ENCODE measurements at places on chromosomes 5 and 9.

DNA sequence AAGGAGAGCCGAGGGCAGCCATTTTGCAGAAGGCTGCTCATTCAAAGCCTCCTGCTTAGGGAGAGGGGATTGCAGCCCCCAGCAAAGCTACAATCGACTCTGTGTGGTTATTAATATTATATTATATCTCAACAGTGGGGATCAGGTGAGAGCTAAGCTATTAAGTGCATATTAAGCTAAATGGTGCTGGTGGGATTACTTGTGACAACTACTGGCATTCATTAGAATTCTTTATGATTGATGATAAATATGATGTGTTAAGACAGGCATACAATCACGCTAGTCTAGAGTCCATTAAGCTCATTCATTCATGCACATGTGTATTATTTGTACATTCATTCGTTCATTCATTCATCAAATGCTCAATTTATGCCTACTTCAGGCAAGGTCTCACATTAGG is 23.0 kb downstream of the COL15A1 start:
- no peak for DNase-seq

DNA sequence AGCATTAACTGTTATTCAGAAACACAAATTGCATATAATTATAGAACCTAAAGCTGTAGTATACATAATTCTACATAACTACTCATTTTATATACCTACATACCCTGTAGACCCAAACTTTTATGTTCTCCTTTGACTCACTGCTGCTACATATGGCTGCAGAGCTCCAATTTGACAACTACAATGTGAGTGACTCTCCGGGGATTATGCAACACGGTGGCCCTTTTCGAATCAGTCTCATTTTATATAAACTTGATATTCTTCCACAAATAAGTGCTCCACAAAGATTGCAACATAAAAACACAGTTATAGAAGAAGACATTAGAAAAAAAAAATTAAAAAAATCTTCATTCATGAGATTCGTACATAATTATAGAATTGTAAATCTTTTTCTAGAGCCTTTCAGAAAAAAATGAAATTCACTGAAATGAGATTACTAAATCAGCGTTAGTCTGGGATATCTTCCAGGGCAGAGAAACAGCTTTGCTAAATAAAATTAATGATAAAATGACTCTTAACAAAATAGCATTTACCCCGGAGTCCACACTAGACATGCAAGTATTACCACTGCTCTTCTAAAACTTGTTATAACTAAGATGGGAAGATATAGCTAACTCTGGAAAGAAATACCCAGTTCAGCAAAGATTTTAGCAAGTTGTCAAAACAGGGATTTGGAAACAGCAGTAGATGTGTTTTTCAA is 52.6 kb downstream of the SRFBP1 start:
- DNase-seq: no peak

DNA sequence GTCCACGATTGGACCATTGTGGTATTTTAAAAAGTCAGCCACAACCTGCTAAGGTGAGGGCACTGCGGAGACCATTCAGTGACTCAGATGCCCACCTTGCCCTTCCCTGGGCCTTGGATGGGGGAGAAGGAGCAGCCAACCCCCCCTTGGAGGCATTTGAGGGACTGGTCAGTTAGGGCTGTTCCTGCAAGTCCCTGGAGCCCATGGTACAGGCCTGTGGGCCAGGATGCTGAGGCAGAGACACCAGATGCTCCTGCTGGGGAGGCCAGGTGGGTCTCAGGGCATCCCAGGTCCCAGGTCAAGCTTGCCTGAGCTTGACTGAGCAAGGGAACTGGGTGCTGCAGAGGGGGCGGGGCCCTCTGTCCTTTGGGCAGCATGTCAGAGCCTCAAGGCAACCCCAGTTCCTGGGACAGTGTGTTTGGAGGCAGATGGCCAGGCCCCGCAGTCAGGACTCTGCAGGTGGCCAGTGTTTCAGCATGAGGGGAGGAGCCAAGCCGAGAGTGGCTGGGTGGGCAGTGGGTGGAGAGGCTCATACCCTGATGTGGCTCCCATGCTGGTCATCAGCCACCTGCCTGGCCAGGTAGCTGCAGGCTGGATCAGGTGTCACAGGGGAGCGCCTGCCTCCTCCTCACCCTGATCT is 27.5 kb downstream of the SLC6A3 start:
- no peak for DNase-seq

GRCh38 chr5:84635235-84636055 is 250.8 kb upstream of the EDIL3 start:
- no peak for DNase-seq

DNA sequence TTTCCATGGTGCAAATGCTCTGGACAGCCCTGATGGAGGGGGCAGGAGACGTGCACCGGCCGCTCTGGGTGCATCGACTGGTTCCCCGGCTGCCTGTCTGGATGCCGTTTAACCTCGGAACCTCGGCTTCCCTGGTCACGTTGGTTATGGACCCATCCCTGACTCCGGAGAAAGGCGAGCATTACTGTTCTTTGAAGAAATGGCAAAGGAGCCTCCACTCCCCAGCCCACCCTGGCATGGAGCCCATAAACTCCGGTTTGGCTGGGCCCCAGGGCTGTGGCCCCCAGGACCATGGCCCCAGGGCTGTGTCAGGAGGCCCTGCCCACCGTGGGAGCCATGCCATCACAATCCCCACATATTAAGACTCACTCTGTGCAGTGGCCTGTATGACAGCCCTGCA is 28.9 kb downstream of the DBH start:
- DNase-seq: no peak

DNA sequence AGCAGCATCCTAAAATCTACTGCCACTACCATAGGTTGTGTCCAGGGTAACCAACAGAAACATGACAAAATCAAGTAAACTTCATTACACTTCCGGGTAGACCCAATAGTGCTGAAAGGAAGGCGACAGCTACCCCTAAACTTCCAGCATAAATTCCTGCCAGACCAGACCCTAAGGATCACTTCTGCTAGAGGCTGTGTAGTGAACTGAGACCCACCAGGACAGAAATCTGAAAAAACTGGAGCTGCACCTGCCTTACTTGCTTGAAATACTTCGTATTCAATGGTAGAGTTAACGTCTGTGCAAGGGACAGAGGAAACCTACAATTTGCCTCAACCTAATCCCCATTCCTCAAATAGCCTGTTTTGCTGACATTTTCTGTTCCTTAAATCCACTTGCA is 1.0 kb upstream of the SECISBP2 start:
- DNase-seq: no peak

- DNase-seq: no peak
These were observed 16.8 kb downstream of the STXBP1 start for GRCh38 chr9:127628758-127629467.

GRCh38 chr5:112141582-112141981 is 277.5 kb downstream of the EPB41L4A start:
- no peak for DNase-seq

- no peak for DNase-seq
These were observed 114.3 kb downstream of the CRB2 start for GRCh38 chr9:123470121-123470782.

DNA sequence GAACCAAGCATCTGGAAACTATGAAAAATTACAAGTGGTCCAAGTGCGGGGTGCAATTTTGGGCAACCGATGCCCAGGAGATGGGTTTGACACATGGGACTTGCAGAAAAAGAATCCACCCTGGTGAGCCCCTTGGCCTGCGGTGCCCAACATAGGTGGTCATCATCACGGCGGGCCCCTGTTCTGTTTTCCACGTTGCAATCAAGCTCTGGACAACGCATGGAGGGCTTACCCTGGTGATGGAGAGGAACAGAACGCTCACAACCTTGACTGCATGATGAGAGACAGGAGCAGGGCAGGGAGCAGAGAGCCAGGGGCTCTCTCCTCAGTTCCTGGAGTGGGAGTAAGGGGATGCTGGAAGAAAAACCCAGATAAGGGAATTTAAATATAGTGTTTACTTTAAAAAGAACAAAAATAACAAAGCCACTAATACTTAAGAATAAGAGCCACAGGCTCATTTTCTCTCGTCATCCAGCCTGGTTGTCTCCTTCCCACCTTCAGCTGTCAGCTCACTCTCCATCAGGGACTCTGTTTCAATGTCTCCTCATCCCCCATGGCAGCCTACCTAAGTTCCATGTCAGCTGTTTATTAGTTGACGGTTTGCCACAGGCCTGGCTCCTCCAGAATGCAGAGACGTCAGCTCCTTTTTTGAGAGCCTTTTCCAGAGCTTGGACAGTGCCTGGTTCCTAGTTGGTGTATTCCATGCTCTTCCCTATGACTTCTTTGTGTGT is 172.1 kb downstream of the GADD45G start:
- DNase-seq: no peak

DNA sequence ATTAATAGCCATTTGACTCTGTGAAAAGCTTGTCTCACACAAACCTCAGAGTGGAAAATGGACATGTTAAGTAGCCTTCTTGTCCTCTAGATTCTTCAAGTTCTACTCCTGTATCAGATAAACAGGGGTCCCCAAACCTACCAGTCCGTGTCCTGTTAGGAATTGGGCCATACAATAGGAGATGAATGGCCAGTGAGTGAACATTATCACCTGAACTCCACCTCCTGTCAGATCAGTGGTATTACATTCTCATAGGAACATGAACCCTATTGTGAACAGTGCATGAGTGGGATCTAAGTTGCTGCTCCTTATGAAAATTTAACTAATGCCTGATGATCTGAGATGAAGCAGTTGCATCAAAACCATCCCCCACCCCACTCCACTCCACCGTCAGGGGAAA is 136.3 kb downstream of the TMEM232 start:
- DNase-seq: no peak

DNA sequence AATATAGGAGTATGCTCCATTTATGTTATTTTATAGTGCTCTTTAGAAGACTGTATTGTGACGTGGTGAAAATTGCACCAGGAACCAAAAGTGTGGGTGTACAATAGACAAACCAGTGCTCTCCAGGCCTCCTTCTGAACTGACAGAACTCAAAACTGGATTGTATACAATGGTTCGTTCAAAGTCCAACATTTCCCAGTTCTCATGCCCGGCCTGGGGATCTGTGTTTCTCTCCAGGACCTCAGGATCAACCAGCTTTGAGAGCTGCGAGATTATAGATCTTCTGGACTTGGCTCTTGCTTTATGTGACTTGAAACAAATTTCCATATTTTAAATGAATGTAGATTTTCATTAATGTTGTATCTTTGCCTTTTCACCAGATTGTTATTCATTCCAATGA is 60.8 kb upstream of the CER1 start:
- no peak for DNase-seq

- no peak for DNase-seq
These were observed 140.2 kb upstream of the MYO10 start for GRCh38 chr5:17076272-17076671.

GRCh38 chr5:66821688-66822429 is 225.7 kb downstream of the MAST4 start:
- no peak for DNase-seq

- DNase-seq: no peak
These were observed 9.7 kb downstream of the SERINC5 start for GRCh38 chr5:80246001-80246758.

GRCh38 chr5:67163231-67163756 is 33.3 kb downstream of the CD180 start:
- DNase-seq: no peak

All from fibroblast of skin of left biceps (primary cell).